ENCODE measurements at places on chromosomes 2 and 18. TPM values are rescaled to one million over a fixed set of nuclear protein-coding genes. Genes with fewer than 3 reads are reported as not detected.

GRCh38 chr2:173792741-173793140 lies 172.4 kb downstream of the SP3 start:
- DNase-seq = no peak

- DNase-seq = no peak
Observed at GRCh38 chr2:173272849-173273248, 81.8 kb upstream of the CDCA7 start.

Gene ALPG
- not detected for total RNA-seq

Gene SSB
- 137 TPM for total RNA-seq

Gene DDX18
- 69.9 TPM for total RNA-seq
